Cerebellar nuclear complex (tissue), 1 donor: ENCODE measurements at places on chromosomes 2 and 18.

DNA sequence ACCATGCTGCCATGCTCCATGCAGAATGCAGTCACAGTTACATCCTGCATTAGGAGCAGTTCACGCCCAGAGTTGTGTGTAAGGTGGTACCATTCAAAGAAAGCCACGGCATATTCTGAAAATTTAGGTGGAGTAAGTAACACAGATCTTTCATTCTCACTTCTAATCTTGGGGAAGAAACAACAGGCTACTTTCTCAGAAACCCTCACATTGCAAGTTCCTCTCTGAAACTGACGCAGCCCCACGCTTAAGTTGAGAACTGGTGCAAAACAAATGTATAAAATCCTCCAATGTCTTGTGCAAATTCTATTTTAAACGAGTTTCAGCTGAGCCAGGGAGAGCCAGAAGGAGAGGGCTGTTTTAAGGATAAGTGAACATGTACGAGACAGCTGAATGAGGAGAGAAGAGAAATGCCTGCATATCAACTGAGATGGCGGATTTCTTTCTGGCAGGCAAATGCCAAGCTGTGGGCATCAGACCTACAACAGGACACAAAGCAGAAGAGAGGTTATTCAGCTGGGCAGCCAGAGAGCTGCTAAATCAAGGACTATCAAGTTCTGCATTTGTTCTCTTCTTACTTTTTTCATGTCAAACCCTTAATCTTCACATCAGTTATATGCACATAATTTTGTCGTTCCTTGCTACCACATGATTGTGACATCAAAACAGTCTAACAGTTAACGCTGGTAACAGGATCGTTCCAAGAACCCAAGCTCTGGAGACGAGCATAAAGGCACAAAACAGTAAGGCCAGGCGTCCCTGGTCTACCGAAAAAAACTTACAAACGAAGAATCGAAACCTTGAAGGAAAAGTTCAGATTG, 6.4 kb downstream of the ARL4C start:
- DNase-seq: no peak

GRCh38 chr2:42567806-42568400, 529 bp upstream of the MTA3 start:
- no peak for DNase-seq

- DNase-seq: no peak
Observed at GRCh38 chr2:107285621-107286299, 399.8 kb upstream of the ST6GAL2 start.

GRCh38 chr2:11726384-11726783, 20.0 kb upstream of the LPIN1 start:
- no peak for DNase-seq

- no peak for DNase-seq
Observed at GRCh38 chr18:64752707-64753106, 603.8 kb upstream of the LINC00305 start.

DNA sequence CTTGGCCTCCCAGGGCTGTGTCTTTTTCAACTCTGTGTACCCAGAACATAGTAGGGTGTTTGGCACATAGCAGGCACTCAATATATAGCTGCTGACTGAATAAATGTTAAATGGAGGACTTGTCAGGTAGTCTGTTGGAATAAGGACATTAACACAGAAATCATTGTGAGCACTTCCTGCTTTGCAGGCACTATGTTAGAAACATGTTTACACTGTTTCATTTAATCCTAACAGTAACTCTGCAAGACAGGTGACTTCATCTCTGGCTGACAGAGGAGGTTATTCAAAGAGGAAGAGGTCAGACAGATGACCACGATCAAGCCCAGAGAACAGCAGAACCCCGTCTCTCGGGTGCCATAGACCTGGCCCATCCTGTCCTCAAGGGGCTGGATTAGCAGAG, 28.0 kb upstream of the PIEZO2 start:
- no peak for DNase-seq

DNA sequence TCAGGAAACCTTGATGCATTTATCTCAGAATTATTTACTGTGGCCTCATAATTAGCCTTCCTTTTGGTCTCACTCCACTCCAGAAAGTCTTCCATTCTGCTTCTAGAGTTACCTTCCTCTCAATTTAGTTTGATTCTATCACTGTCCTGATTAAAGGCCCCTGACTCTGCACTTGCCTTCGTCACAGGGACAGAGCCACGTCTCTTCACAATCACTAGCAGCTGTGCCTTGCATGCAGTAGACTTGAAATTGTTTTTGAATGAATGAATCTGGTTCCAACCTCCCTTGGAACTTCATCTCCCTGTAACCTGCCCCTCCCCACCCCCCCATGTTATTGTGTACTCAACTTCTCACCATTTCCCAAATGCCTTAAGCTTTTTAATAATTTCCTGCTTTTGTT, 52.4 kb downstream of the OSBPL6 start:
- DNase-seq: no peak

- no peak for DNase-seq
Observed at GRCh38 chr2:7703543-7704144, 786.4 kb downstream of the RNF144A start.

GRCh38 chr2:230642966-230643365, 69.7 kb upstream of the CAB39 start:
- no peak for DNase-seq

GRCh38 chr2:3313781-3314375, 63.7 kb downstream of the EIPR1 start:
- no peak for DNase-seq

DNA sequence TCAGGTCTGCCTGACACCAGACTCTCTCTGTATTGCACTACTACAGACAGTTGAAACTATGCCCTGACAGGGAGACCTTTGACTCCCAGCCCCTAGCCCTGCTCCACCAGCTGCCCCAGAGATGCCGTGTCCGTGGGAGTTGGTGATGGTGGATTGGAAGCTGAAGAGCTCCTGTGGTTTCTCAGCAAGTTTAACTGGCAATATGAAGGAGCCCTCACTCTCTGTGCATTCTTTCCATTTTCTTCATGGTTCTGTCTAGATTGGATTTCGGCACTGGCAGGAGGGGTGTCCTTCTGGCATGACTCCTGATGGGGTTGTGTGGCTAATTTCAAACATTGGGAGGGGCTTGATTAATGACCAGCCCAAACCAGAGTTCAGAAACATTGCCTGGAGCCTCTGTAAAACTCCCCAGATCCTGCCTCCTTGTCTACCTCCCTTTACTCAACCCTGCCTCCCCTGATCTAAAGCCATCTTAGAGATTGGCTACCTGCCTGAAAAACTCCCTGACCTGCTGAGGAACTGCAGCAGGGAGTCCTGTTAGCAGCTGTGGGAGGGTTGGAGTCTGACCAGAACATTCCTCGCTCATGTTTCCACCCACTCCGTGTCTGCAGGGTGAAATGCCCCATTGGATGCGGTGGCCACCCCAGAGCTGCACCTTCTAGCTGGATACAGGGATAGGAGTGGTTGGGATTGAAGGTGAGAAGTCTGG, 206.9 kb upstream of the SPRED2 start:
- DNase-seq: no peak

DNA sequence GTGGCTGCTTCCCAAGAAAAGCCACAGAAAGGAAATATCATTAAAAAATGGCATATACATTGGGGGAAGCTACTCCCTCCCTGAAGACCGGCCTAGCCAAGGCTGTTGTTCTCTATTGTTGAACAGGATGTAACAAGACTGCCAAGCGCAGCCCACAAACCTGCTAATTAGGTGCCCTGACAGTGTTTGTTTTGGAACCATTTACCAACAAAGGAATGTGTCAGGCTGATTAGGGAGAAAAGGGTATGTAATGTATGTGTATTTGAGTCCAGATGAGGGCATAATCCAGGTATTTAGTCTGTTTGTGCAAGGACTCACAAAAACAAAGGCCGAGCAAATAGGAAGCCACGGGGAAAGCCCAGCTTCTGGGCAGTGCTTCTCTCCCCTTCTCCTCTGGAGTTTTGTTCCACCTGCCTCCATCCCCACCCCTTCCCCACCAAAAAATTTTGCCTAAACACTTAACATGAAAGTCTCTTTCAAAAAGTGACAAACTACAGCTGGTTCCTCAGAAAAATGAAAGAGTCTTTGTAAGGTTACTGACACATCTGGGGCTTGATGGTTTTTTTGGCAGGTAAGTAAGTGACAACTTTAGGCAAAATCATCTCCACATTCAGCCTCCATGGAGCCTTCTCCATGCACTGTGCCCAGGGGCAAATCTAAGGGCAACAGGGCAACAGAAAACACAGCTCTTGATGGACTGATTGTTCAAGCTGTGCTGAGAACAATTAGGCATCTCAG, 78.3 kb upstream of the FZD5 start:
- DNase-seq: no peak

- no peak for DNase-seq
Observed at GRCh38 chr2:8659092-8659734, 22.6 kb upstream of the ID2 start.

DNA sequence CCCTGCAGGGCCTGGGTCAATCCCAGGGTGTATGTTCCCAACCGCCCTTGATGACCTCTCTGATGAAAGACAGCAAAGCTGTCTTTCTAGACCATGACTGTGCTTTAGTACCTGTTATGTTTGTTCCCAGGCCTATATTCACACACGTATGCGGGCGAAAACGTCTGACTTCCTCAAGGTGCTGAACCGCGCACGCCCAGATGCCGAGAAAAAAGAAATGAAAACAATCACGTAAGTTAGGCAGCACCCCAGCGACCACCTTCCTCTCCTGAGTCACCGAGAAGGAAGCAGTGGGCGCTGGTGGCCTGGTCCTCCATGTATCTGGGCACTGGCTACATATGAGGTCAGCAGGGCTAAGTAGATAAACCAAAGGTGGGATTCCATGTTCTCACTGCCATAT, 11.1 kb upstream of the GPBAR1 start:
- DNase-seq: no peak
